Thymus (tissue), 14 donors: ENCODE measurements at places on chromosomes 1 and 21. TPM values are rescaled to one million over a fixed set of nuclear protein-coding genes. Genes with fewer than 3 reads are reported as not detected.

- H3K4me3 ChIP-seq: no peak overlapping the region
- H3K27me3 ChIP-seq: no peaks in the 10 kb centered on the region
- H3K27ac ChIP-seq: no peak overlapping the region
- H3K4me1 ChIP-seq: no peaks in the 10 kb centered on the region
- peaks cover 48% of the 10 kb centered on the region for H3K36me3 ChIP-seq
Measured at GRCh38 chr1:200971955-200972711, 51.4 kb downstream of the KIF21B start.

- no peak for DNase-seq
- no peaks in the 10 kb centered on the region for H3K27me3 ChIP-seq
- H3K4me3 ChIP-seq: no peak overlapping the region
Measured at GRCh38 chr1:90579212-90579802, 137.8 kb downstream of the BARHL2 start.

DNA sequence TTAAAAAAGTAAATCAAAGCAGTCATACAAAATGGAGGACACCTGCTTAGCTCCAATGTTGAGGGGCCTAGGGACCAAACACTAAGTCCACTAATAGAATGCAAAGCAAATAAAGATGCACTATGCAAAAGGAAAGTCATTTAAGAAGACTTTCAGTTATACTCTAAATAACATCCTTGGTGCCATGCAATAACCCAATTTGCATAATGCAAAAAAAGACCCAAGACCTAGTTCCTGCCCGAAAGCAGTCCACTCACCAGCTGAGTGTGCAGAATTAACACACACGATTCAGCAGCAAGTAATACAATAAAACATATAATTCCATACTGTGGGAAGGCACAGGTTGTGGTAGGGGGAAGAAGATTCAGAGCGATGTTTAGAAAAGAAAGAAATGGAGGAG is 101.8 kb downstream of the TGFBR3 start:
- H3K36me3 ChIP-seq: no peaks in the 10 kb centered on the region
- no peaks in the 10 kb centered on the region for H3K27me3 ChIP-seq
- no peak overlapping the region for H3K4me3 ChIP-seq
- H3K4me1 ChIP-seq: no peaks in the 10 kb centered on the region
- H3K27ac ChIP-seq: no peak overlapping the region

DNA sequence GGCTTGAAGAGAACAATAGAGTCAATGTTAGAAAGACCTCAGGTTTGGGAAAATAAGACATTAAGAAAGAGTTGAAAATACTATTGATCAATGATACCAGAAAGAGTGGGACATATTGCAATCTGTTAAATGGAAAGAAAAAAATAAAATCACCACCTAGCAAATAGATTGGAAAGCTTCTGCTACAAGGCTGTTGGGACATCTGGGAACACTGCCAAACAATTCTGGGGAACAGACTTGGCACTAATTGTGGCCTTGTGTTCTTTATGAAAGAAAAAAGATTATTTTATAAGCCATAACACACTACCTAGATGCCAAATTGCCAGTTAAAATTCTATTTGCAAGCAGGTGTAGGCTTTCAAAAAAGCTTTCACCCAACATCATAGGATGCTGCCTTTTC is 137.8 kb downstream of the TSEN15 start:
- H3K27ac ChIP-seq: no peak overlapping the region
- H3K27me3 ChIP-seq: no peaks in the 10 kb centered on the region
- no peaks in the 10 kb centered on the region for H3K36me3 ChIP-seq
- no peak for DNase-seq
- H3K4me1 ChIP-seq: no peaks in the 10 kb centered on the region

DNA sequence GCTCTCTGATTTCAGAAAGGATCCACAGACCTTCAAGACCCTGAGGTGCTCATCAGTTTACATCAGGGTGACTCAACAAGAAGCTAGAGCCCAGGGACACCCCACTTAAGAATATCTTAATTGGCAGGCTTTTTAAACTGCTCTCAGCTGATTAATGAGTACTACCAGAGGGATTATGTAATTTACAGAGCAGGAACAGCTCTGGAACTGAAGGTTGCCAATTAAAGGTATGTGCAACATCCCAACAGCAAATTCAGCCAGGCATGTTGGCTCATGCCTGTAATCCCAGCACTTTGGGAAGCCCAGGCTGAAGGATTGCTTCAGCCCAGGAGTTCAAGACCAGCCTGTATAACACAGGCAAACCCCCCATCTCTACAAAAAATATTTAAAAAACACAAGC is 295.7 kb downstream of the SETD4 start:
- no peaks in the 10 kb centered on the region for H3K4me1 ChIP-seq
- DNase-seq: no peak
- H3K36me3 ChIP-seq: no peaks in the 10 kb centered on the region
- no peak overlapping the region for H3K4me3 ChIP-seq

DNA sequence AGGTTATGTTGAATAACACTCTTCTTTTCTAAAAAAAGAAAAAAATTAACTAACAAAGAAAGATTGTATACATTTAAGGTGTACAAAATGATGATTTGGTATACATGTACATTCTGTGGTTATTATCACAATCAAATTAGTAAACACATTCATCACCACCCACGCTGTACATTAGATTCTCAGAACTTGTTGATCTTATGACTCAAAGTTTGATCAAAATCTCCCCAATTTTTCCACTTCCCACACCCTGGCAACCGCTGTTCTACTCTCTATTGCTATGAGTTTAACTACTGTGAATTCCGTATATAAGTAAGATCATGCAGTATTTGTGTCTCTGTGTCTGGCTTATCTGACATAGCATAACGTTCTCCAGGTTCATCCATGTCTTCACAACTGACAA is 469.5 kb upstream of the CHRM3 start:
- no peaks in the 10 kb centered on the region for H3K27me3 ChIP-seq
- DNase-seq: no peak
- H3K4me3 ChIP-seq: no peak overlapping the region
- no peak overlapping the region for H3K27ac ChIP-seq

GRCh38 chr1:228011721-228012311 is 5.0 kb downstream of the WNT3A start:
- peaks cover 62% of the 10 kb centered on the region for H3K27me3 ChIP-seq
- no peaks in the 10 kb centered on the region for H3K4me1 ChIP-seq
- no peak for DNase-seq
- H3K4me3 ChIP-seq: no peak overlapping the region
- no peaks in the 10 kb centered on the region for H3K36me3 ChIP-seq

DNA sequence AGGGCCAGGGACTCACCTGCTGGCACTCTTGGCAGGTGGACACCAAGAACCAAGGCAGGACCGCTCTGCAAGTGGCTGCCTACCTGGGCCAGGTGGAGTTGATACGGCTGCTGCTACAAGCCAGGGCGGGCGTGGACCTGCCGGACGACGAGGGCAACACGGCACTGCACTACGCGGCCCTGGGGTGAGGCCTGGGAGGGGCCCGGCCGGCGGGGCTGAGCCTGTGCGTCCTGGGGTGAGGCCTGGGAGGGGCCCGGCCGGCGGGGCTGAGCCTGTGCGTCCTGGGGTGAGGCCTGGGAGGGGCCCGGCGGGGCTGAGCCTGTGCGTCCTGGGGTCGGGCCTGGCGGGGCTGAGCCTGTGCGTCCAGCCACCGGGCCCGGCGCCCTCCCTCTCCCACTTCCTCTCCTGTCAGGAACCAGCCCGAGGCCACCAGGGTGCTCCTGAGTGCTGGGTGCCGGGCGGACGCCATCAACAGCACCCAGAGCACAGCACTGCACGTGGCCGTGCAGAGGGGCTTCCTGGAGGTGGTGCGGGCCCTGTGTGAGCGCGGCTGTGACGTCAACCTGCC is 4.6 kb upstream of the MMP23B start:
- peaks cover 36% of the 10 kb centered on the region for H3K4me1 ChIP-seq
- H3K36me3 ChIP-seq: peaks cover 7% of the 10 kb centered on the region
- no peak for DNase-seq
- peaks cover 16% of the 10 kb centered on the region for H3K27me3 ChIP-seq
- H3K27ac ChIP-seq: no peak overlapping the region

DNA sequence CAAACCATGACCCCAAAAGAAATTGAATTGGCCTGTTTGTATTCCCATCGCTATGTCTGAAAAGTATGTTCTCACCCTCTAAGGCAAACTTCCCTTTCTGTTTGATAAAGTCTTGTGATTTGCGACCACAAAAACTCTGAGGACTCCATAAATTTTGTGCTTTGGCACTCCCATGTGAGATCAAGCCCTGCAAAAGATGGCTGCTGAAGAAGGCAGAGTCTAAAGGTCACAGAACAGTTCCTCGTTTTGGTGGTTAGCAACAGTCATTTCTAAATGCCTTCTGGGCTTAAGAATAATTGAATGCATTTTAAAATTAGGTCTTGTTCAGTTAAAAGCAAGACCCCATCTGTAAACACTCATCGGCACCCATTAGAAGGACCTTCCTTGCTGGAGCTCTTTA is 441.6 kb downstream of the OMA1 start:
- no peak overlapping the region for H3K27ac ChIP-seq
- peaks cover 2% of the 10 kb centered on the region for H3K4me1 ChIP-seq
- H3K27me3 ChIP-seq: no peaks in the 10 kb centered on the region
- no peak for DNase-seq
- H3K4me3 ChIP-seq: no peak overlapping the region
- H3K36me3 ChIP-seq: no peaks in the 10 kb centered on the region

- H3K36me3 ChIP-seq: peaks cover 10% of the 10 kb centered on the region
- H3K4me3 ChIP-seq: no peak overlapping the region
- no peaks in the 10 kb centered on the region for H3K27me3 ChIP-seq
- H3K27ac ChIP-seq: no peak overlapping the region
Measured at GRCh38 chr1:12572522-12572921, 45.5 kb downstream of the DHRS3 start.

DNA sequence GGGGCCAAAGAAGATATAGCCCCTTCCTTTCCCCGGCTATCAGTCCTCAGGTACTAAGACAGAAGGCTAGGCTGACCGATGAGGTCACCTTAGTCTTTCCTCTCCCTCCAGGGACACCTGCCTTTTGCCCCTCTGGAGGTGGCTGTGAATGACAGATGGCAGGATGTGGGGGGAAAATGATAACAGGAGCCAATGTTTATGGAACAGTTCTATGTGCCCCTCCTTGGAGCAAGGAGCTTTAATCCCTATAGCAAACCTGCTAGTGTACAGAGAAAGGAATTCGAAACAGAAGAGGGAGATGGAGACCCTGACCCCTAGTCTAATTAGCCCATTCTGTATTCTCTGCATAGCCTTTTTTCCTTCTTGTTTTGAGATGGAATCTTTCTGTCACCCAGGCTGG is 28.1 kb downstream of the SERINC2 start:
- no peak overlapping the region for H3K4me3 ChIP-seq
- no peaks in the 10 kb centered on the region for H3K27me3 ChIP-seq
- no peak overlapping the region for H3K27ac ChIP-seq

- no peaks in the 10 kb centered on the region for H3K4me1 ChIP-seq
- H3K4me3 ChIP-seq: no peak overlapping the region
Measured at GRCh38 chr1:223405507-223405906, 12.3 kb downstream of the CCDC185 start.

DNA sequence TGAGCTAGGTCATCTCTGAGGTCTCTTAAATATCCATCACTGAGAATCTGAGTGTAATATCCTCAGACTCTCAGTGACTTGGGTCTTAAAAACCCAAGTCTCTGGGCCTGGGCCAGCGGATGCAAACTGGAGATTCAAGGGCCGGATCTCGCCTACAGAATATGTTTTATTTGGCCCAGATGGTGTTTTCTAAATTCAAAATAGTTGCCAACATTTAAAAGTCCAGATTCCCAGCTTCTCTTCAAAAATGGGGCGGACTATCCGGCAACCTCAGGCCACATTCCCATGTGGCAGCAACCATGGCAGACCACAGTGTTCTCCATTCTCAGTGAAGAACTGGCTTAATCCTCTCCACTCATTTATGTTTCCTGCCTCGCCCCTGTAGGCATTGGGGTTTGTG is 12.7 kb upstream of the HEYL start:
- H3K4me3 ChIP-seq: no peak overlapping the region
- no peak overlapping the region for H3K27ac ChIP-seq
- H3K4me1 ChIP-seq: no peaks in the 10 kb centered on the region
- peaks cover 30% of the 10 kb centered on the region for H3K27me3 ChIP-seq
- no peak for DNase-seq
- no peaks in the 10 kb centered on the region for H3K36me3 ChIP-seq

- no peaks in the 10 kb centered on the region for H3K36me3 ChIP-seq
- no peak overlapping the region for H3K27ac ChIP-seq
- DNase-seq: peak; percentile 35
- no peak overlapping the region for H3K4me3 ChIP-seq
- H3K27me3 ChIP-seq: peaks cover 11% of the 10 kb centered on the region
Measured at GRCh38 chr1:3161176-3161840, 92.3 kb downstream of the PRDM16 start.

DNA sequence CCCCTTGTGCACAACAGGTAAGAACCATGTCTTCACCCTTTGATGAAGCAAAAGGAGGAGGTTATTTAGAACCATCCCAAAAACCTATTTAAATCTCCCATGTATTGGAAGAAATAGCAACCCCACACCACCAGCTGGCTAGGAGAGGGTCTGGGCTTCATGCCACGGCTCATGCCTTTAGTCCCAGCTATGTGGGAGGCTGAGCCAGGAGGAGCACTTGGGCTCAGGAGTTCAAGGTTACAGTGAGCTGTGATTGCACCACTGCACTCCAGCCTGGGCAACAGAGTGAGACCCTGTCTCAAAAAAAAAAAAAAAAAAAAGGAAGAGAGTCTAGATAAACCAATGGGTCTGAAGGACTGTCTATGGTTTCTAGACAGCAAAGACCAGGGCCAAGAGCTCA is 197.9 kb upstream of the COA6 start:
- no peak overlapping the region for H3K27ac ChIP-seq
- H3K4me1 ChIP-seq: peaks cover 27% of the 10 kb centered on the region
- no peaks in the 10 kb centered on the region for H3K27me3 ChIP-seq
- DNase-seq: no peak
- no peaks in the 10 kb centered on the region for H3K36me3 ChIP-seq
- H3K4me3 ChIP-seq: no peak overlapping the region

The APOBEC4 gene
- polyA plus RNA-seq: 0.02 TPM

The S100A5 gene
- 0.87 TPM for polyA plus RNA-seq

The OR2M3 gene
- polyA plus RNA-seq: not detected

The MAN1C1 gene
- polyA plus RNA-seq: 18.4 TPM

The TMPRSS15 gene
- 0.02 TPM for polyA plus RNA-seq

The ILDR2 gene
- polyA plus RNA-seq: 0.46 TPM

The NECTIN4 gene
- 4.7 TPM for polyA plus RNA-seq

The BEND5 gene
- 50.2 TPM for polyA plus RNA-seq

The SRGAP2B gene
- 7.0 TPM for polyA plus RNA-seq

The LCK gene
- polyA plus RNA-seq: 175 TPM

The AURKAIP1 gene
- polyA plus RNA-seq: 116 TPM

The BNIPL gene
- 6.2 TPM for polyA plus RNA-seq

The LCE1A gene
- 1.0 TPM for polyA plus RNA-seq
